DMS53 (cell line): ENCODE measurements at places on chromosomes 6 and 20.
A peak's percentile ranks its signal among the peaks of the same experiment; 100 is the strongest.

- no peak for DNase-seq
Measured at GRCh38 chr20:49215232-49215631, 4.0 kb upstream of the DDX27 start.

GRCh38 chr6:20092071-20092566, 120.2 kb downstream of the MBOAT1 start:
- peak; percentile 77 for DNase-seq

- no peak for DNase-seq
Measured at GRCh38 chr6:132140189-132140588, 189.0 kb upstream of the CCN2 start.

- no peak for DNase-seq
Measured at GRCh38 chr6:148617530-148617929, 129.3 kb upstream of the UST start.

GRCh38 chr6:41726876-41727275, 8.5 kb downstream of the TFEB start:
- DNase-seq = no peak

DNA sequence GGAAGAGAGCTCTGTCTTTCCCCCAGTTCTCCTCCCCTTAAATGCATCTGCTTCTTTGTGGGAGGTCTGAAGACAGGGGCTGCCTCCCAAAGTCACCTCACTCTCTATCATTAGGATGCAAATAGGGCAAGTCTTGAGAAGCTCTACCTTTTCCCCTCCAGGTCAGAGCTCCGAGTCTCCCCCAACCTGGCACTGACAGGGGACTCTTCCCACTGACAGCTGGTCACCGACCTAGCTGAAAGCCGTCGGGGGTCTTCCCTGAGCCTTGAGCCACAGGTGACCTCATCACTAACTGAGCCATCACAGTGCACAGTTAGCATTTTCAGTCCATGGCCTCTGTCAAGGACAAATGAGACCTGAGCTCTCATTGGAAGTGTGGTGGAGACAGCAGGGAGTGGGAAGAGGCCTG, 386.7 kb downstream of the HACE1 start:
- no peak for DNase-seq
